Upper lobe of left lung (tissue), 6 donors: ENCODE measurements at places on chromosomes 5 and 9. TPM values are rescaled to one million over a fixed set of nuclear protein-coding genes. Genes with fewer than 3 reads are reported as not detected.

FGF10 gene
- 2.4 TPM for total RNA-seq

DNA sequence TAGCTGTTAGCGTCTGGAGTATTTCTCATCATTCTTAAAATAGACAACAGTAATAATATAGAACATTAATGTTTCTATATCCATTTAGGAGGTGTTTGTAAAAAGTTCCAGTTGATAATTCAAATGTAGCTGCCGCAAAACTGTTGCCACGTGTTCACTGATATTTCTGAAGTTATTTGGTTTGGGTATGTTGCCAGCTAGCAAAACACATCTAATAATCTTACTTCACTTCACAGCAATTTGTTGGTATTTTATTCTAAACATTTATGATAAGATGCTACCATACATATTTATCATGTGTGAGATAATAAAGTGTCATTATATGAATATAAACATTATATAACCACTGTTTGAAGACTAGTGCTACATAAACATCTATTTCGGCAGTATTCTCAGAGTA, 101.6 kb downstream of the CDH12 start:
- DNase-seq: no peak

DNA sequence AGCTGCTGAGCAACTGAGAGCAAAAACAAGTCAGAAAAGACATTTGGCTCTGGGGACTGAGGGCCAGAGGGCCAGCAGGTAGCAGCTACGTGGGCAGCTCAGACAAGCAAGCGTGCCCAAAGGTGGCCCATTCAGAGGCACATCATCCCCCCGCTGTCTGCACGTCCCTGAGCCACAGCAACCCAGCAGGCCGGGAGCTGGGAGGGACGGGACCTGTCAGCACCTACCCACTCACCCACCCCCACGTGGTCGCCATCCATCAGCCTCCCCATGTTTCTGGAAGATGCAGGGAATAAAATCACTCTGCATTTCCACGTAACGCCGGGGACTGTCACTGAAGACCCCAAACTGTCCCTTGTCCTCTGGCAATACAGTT, 167.8 kb downstream of the COL23A1 start:
- DNase-seq: no peak

DNA sequence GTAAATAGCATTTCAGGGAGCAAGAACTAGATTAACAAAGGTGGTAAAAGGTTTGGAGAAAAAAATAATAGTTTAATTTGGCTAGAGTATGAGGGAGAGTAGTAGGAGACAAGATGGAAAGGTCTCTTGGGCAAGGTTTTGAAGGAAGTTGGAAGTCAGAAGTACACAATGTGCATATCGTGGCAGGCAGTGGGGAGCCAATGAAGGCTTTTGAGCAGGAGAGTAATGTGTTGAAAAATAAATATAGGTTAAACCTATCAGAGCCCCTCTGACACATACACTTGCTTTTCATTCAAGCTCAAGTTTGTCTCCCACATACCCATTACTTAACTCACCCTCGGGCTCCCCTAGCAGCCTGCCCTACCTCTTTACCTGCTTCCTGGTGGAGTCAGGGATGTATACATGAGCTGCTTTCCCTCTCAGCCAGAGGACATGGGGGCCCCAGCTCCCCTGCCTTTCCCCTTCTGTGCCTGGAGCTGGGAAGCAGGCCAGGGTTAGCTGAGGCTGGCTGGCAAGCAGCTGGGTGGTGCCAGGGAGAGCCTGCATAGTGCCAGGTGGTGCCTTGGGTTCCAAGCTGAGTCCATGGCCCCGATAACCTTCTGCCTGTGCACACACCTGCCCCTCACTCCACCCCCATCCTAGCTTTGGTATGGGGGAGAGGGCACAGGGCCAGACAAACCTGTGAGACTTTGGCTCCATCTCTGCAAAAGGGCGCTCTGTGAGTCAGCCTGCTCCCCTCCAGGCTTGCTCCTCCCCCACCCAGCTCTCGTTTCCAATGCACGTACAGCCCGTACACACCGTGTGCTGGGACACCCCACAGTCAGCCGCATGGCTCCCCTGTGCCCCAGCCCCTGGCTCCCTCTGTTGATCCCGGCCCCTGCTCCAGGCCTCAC, at the start of gene CA9:
TSS of gene CA9 (plus strand) at position 797 of the 893 bp plus-strand sequence. CDS start at position 829, 32 bp downstream.
- DNase-seq: no peak

- no peak for DNase-seq
These were observed 27.5 kb downstream of the FSD1L start for GRCh38 chr9:105475302-105475701.

SPINK5 gene
- total RNA-seq: 6.2 TPM

DNA sequence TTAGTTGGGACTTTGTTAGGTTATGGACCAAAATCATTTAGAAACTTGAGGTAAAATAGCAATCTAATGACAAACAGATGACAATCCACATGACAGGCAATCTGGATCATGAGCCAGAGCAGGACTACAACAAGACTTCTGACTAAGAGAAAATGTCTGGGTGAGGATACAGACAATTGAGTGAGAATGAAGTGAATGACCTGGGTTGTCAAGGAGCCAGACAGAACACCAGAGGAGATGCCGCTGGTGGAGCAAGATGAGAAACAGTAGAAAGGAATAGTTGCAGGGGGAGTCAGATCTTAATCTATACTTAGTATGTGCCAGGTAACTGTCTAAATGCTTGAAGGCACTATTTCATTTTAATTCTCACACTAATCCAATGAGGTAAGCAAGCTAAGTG, 277.8 kb downstream of the PRELID2 start:
- DNase-seq: no peak

- no peak for DNase-seq
These were observed 3.9 kb upstream of the ZCCHC9 start for GRCh38 chr5:81297531-81297930.

- no peak for DNase-seq
These were observed 4.9 kb downstream of the TRIM52 start for GRCh38 chr5:181255836-181256578.

- no peak for DNase-seq
These were observed 16.4 kb upstream of the PDCD1LG2 start for GRCh38 chr9:5493679-5494511.

IFNA2 gene
- not detected for total RNA-seq

KCTD16 gene
- 1.7 TPM for total RNA-seq

DNA sequence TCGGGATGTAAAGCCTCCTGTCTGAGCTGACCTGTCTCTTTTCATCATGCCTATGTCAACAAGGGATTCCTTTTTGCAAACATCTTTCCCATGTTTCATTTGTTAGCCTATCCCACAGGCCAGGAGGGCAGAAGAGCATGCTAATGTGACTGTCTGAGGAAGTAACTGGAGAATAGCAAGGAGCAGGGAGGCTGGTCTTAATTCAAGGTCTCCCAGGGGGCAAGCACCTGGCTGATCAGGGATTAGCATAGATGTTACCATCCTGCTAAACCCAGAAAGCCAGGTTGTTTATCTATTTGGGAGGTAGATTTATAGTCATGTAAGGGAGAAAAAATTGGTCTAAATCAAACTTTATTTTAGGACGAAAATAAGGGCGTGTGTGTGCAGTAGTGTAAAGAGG, 36.7 kb upstream of the MAP1B start:
- DNase-seq: no peak

SPINK6 gene
- not detected for total RNA-seq

- no peak for DNase-seq
These were observed 56.9 kb upstream of the CAST start for GRCh38 chr5:96605144-96605837.

LRRC14B gene
- not detected for total RNA-seq

DIPK1B gene
- 12.8 TPM for total RNA-seq

- DNase-seq: no peak
These were observed 46.1 kb downstream of the STK10 start for GRCh38 chr5:172141949-172142319.

IFNA21 gene
- total RNA-seq: not detected

RNF183 gene
- not detected for total RNA-seq

- DNase-seq: no peak
These were observed 321.4 kb downstream of the NPR3 start for GRCh38 chr5:33032271-33033070.

IFNA4 gene
- total RNA-seq: not detected
